ENCODE measurements at places on chromosomes 5 and 9.

GRCh38 chr9:86042199-86042978 lies 57.0 kb downstream of the GOLM1 start:
- no peak for DNase-seq

- DNase-seq = no peak
Observed at GRCh38 chr9:16221822-16222547, 648.5 kb downstream of the BNC2 start.

- DNase-seq = no peak
Observed at GRCh38 chr5:171579976-171580411, 160.5 kb downstream of the FGF18 start.

GRCh38 chr5:96967400-96967799 lies 31.5 kb downstream of the LNPEP start:
- DNase-seq = no peak

GRCh38 chr5:148887123-148887881 lies 60.9 kb downstream of the ADRB2 start:
- no peak for DNase-seq

DNA sequence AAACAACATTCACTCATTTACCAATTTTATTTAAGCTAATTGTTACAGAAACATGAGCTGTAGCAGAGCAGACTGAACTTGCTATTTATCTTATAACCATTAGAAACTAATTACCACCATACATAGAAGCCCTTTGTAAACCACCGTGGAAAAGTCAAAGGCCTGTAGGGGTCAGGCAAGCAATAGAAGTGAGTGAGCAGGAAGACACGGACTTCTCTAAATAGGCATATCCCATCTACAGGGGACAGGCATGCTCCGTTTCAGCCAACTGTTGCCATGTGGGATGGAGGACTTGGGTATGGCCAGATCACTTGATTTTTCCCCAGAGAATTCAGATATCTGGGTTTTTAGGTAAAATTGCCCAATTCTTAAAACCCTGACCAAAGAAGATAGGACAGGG lies 44.8 kb downstream of the PRRC1 start:
- no peak for DNase-seq

GRCh38 chr5:139181322-139181730 lies 16.8 kb downstream of the SIL1 start:
- no peak for DNase-seq

DNA sequence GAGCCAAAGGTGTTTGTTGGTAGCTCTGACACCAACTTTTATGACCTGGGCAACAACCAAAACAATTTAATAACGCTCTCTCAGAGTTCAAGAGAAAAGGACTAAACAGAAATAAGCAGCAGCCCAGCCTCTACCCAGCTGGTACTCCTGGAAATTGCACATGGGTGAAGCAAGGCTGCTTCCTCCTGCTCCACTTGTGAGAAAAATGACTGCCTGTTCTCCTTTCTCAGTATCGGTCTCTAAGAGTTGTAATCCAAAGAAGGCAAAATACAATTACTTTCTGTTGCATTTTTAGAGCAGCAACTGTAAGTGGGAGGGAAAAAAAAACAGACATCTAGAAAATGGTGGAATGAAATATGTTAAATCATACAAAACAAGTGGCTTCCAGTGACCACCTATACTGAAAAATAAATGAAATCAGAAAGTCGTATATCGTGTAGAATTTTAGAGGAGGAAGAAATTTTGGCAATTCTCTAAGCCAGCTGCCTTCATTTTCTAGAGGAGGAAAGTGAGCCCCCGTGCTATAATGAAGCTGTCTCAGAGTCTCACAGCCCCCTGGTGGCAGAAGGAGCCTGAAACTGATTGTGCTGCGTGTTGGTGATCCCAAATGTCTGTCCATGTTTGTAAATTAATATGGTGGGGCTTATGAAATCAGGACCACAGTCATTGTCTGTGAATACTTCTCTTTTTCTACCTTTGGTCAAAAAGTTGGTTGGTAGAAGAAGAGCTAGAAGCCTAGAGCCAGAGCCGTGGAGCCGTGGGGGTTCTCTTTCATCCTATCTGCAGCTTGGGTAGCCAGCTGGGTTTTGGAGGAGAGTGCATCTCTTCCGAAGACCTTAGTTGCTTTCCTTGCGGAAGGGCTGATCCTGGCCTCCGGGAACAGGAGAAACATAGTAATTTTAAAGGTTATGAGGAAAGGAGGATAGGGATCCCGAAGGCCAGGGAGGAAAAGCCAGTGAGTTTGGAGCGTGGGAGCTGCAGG lies 139.9 kb downstream of the PIP5K1B start:
- peak; percentile 44 for DNase-seq

DNA sequence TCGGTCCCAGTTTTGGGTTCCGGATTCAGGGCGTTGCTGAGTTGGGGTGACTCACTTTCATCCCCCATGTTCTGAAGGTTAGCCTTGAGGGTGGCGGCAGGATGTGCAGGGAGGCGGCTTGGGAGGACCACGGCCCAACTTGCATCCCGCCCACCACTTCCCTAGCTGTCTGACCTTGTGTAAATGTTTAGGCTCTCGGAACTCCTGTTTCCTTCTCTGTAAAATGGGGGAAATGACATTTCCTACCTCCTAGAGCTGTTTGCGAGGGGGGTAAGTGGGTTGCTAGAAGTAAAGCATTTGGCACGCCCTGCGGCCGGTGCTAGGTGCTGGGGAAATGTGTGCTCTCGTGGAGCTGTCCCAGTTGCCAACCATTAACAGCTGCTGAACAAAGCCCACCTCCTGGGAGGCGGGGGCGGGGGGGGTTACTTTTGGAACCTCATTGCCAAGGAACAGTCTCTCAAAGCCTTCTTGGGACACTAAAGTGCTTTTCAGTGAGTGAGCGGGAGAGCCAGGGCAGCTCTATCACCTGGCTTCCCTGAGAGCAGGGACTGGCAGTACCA lies 27.5 kb downstream of the PTGES2 start:
- no peak for DNase-seq

DNA sequence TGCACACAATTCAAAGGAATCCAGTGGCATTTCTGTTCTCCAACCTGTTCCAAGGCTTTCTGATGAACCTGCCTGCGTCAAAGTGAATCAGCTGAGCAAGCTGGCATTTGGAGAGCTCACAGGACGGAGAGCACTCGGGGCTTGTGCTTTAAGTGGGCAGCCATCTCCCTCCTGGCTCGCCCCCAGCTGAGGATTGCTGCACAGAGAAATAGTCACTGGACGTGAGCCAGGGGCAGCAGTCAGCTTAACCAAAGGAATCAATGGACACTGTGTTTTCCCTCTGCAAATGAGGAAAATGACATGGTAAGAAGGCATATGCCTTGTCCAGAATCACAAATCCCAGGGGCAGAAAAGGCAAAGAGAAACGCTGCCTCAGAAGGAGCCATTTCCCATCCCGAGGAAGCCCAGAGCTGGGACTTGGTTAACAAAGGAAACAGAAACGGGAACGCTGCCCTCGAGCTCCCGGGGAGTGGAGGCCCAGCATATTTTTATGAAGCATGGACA lies 299.4 kb downstream of the ZSWIM6 start:
- DNase-seq = no peak

DNA sequence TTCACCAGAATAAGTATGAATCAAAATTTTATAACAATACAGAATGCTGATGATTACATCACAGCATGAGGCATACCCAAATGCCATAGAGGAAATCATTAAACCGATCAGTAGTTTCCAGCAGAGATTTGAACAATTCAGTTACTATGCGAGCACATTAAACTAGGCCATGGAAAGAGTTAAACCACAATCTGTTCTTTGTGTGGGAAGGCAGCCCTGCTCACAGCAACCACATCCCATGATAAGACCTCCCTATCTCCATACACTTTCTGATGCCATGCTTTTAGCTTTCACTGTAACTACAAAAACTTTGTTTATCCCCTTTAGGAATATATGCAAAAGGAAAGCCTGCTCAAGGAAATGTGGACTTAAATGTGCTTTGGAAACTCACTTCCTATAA lies 4.5 kb downstream of the NFIB start:
- no peak for DNase-seq

GRCh38 chr9:130982636-130983358 lies 26.2 kb upstream of the LAMC3 start:
- no peak for DNase-seq

DNA sequence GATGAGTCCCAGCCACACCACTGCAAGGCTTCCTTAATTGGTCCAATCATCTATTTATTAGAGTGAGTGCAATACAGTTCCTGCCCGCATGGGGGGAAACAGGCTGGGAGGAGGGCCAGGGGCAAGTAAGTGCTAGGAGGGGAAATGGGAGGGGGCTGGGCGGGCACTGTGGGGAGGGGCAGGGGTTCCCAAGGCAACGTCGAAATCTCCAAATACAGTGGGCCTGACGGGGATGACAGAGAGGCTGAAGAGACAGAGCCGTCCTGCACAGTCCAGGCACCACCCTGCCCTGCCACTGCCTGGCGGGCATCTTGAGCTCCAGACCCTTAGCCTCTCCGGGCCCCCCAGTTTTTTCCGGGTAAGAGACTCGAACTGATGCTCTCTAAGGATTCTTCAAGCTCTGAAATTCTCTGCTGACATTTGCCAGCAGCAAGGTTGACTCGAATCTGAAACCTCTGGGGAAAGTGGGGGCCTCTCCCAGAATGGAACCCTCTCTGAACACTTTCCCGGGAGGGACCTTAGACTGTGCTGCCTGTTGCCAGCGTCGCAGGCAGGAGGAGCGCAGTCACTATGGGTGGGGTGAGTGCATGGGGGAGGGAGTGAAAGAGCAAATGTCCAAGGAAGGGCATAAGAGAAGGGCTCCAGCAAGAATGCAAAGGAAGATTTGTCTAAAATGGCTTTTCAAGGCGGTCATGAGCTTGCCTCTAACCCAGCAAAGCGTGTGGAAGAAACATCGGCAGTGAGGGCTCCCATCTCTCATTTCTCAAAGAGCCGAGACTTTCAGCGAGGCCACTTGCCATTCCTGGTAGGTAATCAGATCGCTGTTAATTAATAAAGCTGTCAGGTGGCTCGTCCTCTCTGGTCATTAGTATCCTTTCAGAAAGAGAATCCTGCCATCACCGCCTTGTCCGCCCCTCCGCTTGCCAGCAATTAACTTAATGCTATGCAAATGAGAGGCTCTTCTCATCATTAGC lies 99.0 kb downstream of the GTF3C4 start:
- peak; percentile 54 for DNase-seq

DNA sequence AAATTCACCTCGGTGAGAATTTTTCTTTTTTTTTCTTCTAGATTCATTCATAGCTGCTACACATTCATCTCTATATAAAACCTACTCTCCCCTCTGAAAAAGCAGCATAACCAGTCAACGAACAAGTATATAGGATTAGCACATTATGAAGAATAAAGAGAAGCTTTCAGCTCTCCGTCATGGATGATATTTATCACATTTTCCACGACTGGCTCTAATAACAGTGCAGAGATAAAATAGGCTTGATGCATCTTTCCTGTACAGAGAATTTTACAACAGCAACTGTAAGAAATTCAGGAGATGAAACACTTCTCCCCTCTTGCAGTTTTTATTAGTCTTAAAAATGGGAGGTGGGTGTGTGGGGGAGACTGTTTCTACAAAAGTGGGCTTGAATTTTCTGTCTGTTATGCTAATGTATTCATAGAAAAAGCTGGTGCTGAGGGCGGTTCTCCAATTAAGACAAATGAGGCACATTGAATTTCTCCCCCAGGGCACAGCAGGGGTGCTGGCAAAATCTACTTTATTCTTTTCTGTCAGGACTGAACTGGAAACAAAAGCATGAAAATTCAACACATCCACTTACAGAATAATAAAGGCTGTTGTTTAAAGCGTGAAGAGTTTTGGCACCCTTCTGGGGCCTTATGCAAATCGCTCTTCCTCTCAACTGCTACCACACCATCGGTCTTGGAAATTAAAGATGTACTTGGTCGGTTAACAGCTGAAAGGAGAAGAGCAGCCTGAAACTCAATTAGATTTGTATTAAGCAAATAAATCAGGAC lies 233.9 kb upstream of the ZNF608 start:
- peak; percentile 26 for DNase-seq

DNA sequence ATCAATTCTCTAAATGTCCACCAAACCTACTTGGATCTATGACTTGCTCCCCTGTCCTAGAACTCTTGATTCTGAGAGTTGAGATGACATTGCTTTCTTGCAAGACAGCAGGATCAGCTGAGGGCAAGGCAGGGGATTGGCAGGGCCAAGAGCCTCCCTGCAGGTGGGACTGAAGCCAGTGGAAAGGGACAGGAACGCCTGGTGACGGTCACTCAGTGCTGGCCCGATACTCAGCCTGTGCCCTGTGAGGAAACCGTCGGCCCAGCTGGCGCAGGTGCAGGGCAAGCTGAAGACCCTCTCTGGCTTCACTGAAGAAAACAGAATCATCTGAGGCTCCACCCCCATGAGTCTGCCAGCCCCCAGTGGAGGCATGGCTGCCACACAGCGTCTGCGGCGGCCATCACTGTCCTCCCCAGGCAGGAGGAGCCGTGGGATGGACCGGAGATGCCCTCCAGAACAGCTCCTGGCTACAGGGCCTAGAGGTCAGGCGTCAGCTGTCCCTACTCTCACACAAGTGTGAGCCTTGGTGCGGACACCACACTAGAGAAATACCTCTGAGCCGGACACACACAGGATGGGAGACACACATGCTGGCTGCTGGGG lies 14.7 kb downstream of the UBAC1 start:
- no peak for DNase-seq

GRCh38 chr5:119302916-119303897 lies 52.6 kb upstream of the TNFAIP8 start:
- DNase-seq = no peak

DNA sequence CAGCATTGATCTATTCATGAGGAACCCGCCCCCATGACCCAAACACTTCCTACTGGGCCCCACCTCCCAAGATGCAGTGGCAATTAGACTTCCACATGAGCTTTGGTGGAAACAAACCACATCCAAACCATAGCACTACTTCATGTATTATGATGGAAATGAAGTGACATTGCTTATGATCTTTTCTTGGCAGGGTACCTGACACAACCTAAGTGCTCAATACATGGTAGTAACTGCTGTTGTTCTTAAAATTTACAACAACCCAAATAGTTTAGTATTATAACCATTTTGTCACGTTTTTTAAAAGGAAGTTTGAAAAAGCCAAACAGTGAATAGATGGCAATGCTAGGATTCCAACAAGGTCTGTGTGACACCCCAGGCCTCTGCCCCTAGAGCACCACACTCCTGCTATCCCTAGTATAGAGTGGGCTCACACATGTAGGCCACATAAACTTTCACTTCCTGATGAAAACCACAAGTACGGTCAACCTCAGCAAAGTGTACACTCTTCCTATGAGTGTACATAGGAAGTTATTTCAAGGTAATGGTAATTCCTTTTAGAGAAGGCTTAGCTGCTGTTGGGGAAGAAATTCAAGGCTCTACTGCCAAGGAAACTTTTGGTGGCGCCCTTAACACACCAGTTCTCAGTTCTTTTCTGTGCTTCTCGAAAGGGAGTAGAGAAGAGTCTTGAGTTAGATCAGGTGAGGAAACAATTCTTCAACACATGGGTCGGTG lies 97.6 kb downstream of the ARSB start:
- DNase-seq = peak; percentile 18

DNA sequence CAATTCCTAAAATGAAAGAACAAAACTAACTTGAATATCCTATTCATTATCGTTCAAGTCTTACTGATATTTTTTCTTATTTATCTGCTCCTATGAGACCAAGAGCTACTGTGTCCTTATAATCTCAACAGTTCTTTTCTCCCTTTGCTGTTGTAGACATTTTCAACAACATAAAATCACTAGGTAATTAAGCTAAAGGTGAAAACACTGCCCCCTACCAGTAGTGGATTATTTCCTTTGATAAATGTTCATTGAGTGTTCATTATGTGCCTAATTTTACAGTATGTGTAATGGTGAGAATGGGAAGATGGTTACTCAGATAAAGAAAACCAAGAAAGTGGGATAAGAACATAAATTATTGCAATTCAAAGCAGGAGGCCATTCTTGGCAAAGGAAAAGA lies 41.4 kb upstream of the PAPPA start:
- DNase-seq = no peak

Measured in memory B cell (primary cell).